ENCODE measurements at places on chromosomes 1 and 21. TPM values are rescaled to one million over a fixed set of nuclear protein-coding genes. Genes with fewer than 3 reads are reported as not detected.
A peak's percentile ranks its signal among the peaks of the same experiment; 100 is the strongest.

- DNase-seq: no peak
Observed at GRCh38 chr1:214136324-214136919, 144.5 kb upstream of the SMYD2 start.

DNA sequence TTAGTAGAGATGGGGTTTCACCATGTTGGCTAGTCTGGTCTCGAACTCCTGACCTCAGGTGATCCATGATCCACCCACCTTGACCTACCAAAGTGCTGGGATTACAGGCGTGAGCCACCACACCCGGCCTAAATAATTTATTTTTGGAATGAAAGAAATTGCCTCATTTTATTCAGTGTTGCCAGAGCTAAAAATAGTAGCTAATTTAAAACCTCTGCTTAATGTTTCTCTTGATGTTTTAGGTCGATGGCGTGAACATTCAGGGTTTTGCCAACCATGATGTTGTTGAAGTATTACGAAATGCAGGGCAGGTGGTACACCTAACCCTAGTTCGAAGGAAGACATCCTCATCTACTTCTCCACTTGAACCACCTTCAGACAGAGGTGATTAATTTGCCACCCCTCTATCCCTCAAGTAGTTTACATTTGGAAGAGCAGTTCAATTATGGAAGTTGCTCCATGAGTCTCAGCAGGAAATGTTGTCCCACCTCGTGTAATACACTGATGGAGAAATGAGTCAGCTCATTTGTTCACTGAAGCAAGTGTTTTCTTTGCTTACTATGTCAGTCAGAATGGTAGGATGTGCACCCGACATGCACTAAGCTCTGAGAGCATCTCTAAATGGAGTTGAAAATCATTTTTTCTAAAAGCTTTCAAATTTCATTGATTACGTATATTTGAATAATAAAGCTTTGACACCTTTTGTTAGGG is 54.9 kb downstream of the PATJ start:
- DNase-seq: no peak

The INAVA gene
- total RNA-seq: 19.8 TPM

DNA sequence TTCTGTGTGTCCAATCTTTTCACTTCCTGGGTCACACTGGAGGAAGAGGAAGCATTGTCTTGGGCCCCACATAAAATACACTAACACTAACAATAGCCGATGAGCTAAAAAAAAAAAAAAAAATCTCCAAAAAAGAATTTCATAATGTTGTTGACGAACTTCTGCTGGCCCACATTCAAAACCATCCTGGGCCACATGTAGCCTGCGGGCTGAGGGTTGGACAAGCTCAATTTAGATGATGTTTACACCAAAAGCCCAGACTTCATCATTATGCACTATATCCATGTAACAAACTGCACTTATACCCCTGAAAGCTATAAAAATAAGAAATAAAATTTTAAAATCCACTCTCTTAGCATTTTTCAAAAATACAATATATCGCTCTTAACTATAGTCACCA is 187.8 kb upstream of the PTBP2 start:
- no peak for DNase-seq

DNA sequence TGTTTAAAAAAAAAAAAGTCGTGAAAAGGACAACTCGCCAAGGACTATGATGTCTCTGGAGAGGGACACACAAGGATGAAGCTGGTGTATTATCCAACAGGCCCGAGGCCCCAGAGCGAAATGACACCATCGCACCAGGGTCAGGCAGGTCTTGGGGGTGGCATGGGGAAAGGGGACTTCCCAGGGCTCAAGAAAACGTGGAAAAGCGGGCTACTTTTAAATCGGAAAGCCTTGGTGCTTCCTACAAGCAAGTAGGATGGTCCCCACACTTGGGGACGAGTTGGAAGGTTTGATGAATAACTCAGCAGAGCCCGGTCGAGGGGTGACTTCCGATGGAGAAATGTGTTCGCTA is 505 bp upstream of the GNPAT start:
- DNase-seq: no peak

The RHOU gene
- total RNA-seq: 8.6 TPM

The IVL gene
- total RNA-seq: not detected

GRCh38 chr1:47424336-47424982 is 8.4 kb downstream of the FOXE3 start:
- no peak for DNase-seq

The LPAR3 gene
- 12.7 TPM for total RNA-seq

The GIPC2 gene
- total RNA-seq: 16.4 TPM

- DNase-seq: no peak
Observed at GRCh38 chr1:16372535-16373285, 5.7 kb downstream of the SZRD1 start.

The KIF2C gene
- total RNA-seq: 0.12 TPM

DNA sequence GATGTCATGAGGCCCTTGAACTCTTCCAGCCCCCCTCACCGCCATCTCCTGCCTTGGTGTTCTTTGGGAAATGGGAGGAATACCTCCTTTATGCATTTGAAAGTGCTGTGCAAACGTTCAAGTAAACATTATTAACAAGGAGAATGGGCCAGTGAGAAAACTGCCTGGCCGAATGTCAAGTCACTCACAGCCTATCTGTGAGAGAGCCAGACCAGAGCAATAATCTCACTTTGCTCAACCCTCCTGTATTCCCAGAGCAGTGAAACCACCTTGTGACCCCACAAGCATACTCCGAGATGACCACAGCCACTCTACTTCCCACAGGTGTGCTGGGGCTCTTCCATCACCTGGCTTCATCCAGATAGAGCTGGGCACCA is 5.2 kb downstream of the TAL1 start:
- no peak for DNase-seq

DNA sequence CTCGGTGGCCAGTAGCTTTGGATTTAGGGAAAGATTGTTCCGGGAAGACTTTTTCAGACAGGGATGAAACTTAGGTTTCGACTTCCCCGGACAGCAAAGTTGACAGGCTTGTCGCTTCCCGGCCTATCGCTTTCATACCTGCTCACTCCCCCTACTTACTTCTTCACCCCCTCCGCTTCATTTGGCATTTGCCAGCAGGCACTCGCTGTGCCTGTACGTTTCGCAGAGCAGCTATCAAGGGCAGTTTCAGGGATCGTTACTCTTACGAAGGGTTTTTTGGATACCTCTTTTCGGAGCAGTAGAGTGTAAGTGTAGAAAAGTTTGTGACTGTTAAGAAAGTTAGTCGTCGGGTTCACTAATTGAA is 393 bp downstream of the BLZF1 start:
- DNase-seq: peak; percentile 51

The AADACL3 gene
- total RNA-seq: not detected

The LCK gene
- 0.24 TPM for total RNA-seq

GRCh38 chr1:47898133-47898845 is 98.9 kb downstream of the TRABD2B start:
- no peak for DNase-seq

The CLEC20A gene
- not detected for total RNA-seq

DNA sequence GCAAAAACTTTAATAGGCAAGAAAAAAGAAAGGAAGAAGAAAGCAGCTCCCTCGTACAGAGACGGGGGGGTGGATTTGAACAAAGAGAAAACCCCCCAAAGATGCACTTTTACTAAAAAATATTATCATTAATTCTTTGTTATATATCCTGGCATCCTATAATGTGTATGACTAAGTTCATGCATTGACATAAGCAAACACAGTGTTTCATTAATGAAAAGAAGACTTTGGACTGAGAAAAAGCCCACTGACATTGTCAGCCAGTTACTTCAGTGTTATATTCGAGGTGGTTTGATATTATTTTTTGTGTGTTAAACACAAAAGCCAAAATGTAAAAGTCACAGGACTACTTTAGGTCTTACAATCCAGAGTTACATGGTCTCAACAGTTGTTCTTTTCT is 110.1 kb upstream of the DPYD start:
- DNase-seq: no peak

The WDR77 gene
- 9.6 TPM for total RNA-seq

The ZMYM4 gene
- total RNA-seq: 29.3 TPM

The RIMS3 gene
- total RNA-seq: 0.56 TPM

The ZC3H12A gene
- total RNA-seq: 9.0 TPM

The HSD3B1 gene
- not detected for total RNA-seq

The SCYL3 gene
- total RNA-seq: 5.5 TPM

DNA sequence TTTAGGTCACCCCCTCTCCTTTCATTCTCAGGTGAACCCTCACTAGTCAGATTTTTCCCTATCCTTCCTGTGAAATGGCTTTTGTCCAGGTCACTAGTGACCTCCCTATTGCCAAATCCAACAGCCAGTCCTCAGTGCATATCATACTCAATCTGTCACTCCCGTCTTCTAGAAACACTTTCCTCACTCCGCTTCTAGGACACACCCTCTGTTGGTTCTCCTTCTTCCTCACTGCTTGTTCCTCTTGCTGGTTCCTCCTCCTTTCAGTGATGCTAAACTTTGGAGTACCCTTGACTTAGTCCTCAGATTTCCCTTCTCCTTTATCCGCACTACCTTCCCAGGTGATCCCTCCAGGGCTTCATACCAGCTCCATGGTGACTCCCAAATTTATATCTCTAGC is 94.3 kb downstream of the RNF220 start:
- no peak for DNase-seq

DNA sequence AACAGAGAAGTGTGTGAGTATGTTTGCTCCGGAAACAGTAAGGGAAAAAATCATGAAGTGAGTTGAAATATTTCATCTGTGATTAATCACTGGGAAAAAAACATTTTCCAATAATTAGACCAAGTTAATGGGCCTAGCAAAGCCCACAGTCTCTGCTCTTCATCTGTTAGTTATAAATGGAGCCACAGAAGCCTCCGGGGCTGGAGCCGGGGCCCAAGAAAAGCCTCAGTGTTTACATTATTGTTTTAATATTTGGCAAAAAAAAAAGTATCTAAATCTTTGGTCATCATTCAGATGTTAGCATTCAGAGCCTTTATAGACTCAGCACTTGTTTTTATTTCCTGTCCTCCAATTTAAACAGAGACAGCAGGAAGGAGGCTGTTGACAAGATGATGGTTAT is 115.0 kb downstream of the UBE2U start:
- no peak for DNase-seq

DNA sequence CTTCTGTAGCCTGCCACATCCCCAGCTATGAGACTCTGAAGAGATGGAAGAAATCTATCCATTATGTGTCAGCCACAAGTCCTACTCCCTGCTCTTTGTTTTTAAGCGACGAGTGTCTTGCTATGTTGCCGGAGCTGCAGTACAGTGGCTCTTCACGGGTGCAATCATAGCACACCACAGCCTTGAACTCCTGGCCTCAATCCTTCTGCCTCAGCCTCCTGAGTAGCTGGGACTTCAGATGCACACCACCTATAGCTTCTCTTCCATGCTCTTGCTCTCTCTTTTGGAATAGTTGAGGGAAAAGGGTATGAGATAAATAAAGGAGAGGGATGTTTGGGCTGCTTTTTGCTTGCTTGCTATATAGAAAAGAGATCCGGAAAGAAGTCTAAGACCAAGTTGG is 1.6 kb downstream of the TUFT1 start:
- no peak for DNase-seq

The RPS6KA1 gene
- 18.8 TPM for total RNA-seq

- DNase-seq: peak; percentile 72
Observed at GRCh38 chr1:16080422-16081150, 7.1 kb upstream of the FAM131C start.

- DNase-seq: no peak
Observed at GRCh38 chr1:55696891-55697290, 481.7 kb upstream of the USP24 start.

- DNase-seq: no peak
Observed at GRCh38 chr1:37755290-37755689, 9.6 kb downstream of the EPHA10 start.

Data from pancreas (tissue), 10 donors.